ENCODE measurements at places on chromosomes 13 and 19.

DNA sequence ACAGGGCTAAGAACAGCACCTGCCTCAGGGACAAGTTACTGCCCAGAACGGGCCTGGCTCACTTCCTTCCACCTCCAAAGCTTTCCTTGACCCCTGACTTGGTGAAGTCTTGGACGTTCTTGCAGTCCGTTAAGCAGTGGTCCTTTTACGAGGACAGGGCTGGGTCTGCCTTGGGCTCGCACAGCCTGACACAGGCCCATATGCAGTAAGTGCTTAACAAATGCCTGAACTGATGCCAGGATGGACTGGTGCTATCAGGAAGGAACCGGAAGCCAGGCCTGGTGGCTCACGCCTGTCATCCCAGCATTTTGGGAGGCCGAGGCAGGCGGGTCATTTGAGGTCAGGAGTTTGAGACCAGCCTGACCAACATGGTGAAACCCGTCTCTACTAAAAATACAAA lies 1.8 kb upstream of the PLK5 start:
- no peak for DNase-seq

DNA sequence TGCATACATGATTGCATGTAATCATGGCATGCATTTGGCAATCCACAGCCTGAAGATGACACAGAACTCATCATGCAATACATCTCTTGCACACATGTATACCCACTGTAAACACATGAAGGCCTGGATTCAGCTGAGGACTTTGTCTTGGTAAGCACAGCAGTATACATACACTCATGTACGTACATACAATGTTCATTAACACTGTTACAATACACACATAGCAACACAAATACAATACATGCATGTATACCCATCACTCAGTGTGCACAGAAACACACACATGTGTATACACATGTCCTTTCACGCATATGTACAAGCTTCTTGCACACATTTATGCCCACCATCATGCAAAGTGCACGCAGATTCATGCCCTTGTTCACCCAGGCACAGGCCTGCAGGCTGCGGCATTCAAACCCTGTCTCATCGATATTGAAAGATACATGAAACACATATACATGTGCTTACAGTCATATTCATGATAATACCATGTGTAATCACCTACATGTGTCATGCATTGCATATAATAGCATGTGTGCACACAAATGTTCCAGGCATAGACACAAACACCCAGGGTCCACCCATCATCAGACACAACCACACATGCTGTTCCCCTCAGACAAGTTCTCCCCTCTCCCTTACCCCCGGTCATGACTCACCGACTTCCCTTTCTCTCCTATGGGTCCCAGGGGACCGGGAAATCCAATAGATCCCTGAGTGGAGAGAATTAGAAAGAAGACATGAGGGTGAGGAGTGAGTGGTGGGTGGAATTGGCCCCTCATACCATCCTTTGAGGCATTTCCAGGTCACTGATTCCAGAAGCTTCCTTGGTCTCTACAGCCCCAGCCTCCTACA lies 28.7 kb downstream of the COL5A3 start:
- no peak for DNase-seq

- DNase-seq: peak; percentile 56
Measured at GRCh38 chr19:1907563-1908363, 2.6 kb downstream of the ADAT3 start.

GRCh38 chr13:46676378-46676725 lies 120.6 kb downstream of the ESD start:
- no peak for DNase-seq

- no peak for DNase-seq
Measured at GRCh38 chr13:101949681-101950080, 452.2 kb downstream of the FGF14 start.

- no peak for DNase-seq
Measured at GRCh38 chr13:94494026-94494425, 14.5 kb upstream of the DCT start.

GRCh38 chr13:99435998-99436397 lies 65.3 kb upstream of the TM9SF2 start:
- DNase-seq: no peak

GRCh38 chr13:96091164-96092117 lies 1.5 kb downstream of the HS6ST3 start:
- no peak for DNase-seq

DNA sequence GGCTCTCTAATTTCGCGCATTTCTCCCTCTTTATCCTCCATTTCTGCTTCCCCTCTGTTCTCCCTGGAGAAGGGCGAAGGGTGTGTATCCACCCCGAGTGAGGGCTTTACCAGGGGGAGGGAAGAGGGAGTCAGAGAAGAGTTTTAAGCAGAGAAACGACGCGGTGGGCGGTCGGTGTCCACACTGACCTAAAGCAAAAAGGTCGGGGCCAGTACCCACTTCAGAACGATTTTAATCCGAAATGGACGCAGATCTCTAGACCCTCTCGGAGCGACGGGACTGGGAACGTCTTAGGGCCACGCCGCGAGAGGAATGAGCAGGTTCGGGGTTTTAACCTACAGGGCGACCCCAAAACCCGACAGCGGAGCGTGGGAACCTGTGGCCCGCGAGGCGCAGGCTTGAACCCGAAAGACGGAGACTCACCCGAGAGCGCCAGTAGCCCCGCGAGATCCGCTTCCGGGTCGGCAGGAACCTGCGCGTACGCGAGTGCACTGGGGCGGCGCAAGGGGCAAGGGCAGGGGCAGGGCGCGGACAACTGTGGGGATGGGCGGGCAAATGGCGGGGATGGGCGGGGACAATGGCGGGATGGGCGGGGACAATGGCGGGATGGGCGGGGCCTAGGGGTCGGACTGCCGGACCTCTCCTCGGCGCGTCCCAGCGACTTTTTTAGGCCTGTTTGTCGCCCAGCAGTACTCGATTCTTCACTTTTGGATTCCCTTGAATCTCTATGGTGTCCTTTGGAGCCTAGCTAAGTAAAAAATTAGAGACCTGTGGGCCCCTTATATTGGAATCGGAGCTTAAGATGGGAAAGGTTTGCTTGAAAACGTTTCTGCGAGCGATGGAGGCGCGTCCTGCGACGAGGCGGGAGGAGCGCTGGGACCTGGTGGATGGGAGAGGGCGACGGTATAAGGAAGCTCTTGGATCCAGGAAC lies at the start of gene ZNF677:
TSS of gene ZNF677 (minus strand) at position 463 of the 931 bp plus-strand sequence. CDS start 3,323 bp downstream, outside the sequence.
- peak; percentile 47 for DNase-seq

- no peak for DNase-seq
Measured at GRCh38 chr19:13400296-13400695, 106.0 kb downstream of the CACNA1A start.

DNA sequence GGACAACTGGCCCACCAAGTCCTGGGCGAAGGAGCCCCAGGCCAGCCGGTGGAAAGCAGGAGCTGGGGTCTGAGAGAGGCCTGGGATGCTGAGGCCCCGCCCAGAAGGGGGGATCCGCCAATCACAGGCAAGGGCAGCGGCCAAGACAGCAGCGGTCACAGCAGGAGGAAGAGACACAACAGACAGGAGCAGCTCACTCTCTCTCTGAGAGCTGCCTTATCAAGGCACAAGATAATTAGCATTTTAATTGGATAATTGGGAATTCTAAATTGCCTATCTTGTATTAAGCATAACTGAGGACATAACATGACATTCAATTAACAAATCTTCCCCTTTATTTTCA lies 46.2 kb downstream of the CEBPG start:
- no peak for DNase-seq

- no peak for DNase-seq
Measured at GRCh38 chr19:11323601-11324078, 15.8 kb downstream of the RAB3D start.

- DNase-seq: peak; percentile 15
Measured at GRCh38 chr19:49579947-49580263, 451 bp downstream of the NOSIP start.

DNA sequence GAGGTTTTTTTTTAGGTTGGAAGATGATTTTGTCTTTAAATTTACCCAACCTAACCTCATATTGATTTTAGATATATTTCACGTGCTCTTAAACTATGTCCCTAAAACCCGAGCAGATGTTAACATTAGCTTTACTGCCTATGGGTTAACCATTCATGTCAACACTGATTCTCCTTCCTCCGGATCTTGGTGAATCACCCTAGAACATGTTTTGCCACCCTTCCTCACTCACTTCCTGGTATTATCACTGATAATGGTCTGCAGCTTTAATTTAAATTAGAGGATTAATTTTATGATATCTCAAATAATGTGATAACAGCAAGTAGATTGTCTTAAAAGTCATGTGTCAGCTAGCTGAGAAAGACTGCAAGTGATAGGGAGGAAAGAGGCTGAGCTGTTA lies 31.9 kb downstream of the HTR2A start:
- DNase-seq: no peak

GRCh38 chr13:73765651-73766384 lies 368.4 kb downstream of the KLF12 start:
- DNase-seq: no peak

DNA sequence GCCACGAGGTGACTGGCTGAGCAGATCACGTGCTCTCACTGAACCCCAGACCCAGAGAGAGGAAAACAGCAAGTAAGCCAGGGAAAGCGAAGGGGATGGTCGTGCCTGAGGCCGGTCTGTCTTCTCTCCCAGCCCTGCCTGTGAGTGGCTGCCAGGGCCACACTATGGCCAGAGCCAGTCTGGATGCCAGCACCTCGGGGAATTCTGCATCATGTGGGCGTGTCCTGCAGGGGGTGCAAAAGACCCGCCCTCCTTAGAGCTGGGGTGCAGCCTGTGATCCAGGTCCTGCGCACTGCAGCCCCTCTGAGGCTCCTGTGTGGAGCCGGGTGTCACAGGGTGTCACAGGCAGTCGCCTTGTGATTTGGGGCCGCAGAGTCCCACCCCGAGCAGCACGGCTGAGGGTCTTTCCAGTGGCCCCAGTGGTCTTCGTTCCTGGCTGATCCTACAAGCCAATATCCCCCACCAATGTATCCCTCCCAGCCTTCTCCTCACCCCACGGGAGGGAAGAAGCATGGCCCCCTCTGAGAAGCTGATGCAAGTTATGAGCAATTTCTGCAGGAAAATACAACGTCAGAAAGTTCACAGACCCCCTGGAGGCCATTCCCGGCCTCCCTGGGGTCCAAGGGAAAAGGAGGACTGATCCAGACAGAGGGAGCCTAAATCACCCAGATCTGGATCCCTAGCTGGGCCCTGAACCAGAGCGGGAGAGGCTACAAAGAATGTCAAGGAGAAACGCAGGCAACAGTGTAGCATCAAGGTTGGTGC lies 7.7 kb downstream of the PPP1R12C start:
- DNase-seq: peak; percentile 12

DNA sequence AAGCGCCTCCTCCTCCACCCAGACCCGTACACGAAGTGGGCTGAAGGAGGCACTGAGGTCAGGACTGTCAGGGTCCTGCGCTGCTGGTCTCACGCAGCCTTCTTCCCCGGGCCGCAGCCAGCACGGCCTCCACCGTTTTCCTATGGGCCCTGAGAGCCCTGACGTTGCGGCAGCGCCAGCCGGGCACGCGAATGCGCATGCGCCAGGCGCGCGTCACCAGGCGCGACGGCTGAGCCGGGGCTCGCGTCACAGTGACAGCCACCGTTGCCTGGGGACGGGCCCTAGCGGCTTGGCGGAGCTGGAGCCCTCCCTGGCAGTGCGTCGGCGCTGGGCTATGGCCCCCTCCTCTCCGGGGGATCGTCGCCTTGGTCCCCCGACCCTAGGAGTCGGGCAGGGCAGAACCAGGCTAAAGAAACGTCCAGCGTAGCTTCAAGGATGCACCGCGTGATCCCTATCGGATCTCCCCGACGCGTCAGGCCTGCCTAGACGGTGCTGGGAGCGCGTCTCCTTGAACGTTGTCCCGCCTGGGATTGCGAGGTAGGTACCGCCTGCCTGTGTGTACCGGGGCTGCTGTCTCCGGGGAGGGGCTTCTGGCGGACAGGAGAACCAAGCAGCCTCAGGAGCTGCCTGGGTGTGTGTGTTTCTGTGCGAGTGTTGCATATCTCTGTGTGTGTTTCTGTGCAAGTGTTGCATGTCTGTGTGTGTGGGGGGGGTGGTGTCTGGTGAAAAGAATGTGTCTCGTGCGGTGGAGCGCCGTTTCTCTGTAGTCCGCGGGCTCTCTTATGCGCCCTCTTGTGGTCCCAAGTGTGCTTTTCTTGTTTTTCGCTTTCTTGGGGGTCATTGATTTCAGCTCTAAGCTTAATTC lies 43.2 kb downstream of the ZNF571 start:
- DNase-seq: peak; percentile 63

- no peak for DNase-seq
Measured at GRCh38 chr19:6222884-6223283, 56.9 kb downstream of the MLLT1 start.

GRCh38 chr19:57978586-57979289 lies 4.4 kb upstream of the C19orf18 start:
- no peak for DNase-seq

DNA sequence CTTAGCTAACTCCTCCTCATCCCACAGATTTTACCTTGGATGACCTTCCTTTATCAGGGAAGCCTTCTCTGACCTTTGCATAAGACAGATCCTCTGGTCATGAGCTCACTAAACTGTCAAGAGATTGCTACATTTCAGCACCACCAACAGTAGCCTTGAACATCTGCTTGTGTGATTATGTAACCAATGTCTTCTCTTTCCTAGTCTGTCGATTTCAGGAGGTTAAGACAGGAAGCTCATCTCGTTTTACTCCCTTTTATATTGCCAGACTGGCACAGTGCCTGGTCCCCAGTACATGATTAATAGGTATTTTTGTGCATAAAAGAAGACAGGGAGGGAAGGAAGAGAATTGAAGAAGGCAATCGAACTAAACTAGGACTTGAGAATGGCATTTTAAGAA lies 1697.7 kb downstream of the EFNB2 start:
- no peak for DNase-seq

GRCh38 chr13:105543742-105544141 lies 991.7 kb downstream of the EFNB2 start:
- DNase-seq: no peak

GRCh38 chr13:77853703-77854102 lies 64.9 kb downstream of the EDNRB start:
- no peak for DNase-seq

GRCh38 chr13:112836940-112837339 lies 132.1 kb upstream of the MCF2L start:
- no peak for DNase-seq

DNA sequence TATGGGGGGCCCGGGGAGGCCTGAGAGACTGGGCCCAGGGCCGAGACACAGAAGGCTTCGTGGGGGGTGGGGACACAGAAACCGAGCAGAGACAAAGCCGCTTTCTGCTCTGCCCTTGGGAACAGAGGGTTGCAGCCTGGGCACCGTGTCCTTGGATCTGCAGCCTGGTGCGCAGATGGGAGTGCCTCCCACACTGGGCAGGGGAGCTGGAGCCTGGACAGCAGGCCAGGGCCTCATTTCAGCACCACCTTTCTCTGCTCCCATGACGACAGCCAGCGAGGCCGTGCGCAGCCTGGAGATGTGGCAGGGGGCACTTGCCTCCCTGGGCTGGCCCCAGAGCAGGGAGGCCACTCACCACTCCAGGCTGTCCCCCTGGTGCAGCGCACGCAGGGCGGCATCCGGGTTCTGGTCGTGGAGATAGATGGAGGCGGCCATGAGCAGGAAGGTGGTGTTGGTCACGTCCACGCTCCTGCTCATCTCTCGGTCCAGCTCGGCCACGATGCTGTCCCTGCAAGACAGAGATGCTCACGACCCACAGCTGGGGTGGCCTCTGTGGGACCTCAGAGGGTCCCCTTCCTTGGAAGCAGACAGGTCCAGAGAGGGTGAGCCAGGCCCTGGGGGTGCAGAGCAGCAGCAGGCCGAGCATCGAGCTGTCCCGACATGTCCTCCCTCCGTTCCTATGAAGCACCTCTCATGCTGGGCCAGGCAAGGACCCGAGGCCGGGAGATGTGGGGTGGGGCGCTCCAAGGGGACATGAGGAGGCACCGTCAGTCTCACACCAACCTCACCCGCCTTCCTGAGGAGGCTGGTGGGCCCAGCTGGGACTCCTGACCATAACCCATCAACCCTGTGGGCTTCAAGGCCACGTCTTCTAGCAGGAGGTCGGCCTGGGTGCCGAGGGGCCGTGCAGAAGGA lies 10.9 kb upstream of the CERS1 start:
- no peak for DNase-seq
